ENCODE measurements at places on chromosomes 13 and 19.
A peak's percentile ranks its signal among the peaks of the same experiment; 100 is the strongest.

GRCh38 chr13:25132751-25133390 lies 36.9 kb downstream of the PABPC3 start:
- no peak for DNase-seq

DNA sequence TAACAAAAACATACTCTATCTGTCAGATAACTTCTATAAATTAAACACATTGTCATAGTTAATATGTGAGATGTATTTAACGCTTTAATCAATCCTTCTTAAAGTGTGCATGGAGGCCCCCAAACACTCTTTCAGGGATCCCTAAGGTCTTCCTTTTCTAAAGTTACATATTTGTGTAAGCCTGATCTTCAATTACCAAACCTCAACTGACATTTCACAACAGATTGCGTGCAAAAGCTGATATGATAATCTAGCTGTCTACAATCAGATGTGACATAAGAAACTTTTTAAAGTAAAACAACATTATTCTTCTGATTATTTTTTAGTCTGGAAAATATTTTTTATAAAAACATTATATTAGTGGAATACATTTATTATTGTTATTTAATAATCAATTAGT lies 1850.4 kb downstream of the OLFM4 start:
- no peak for DNase-seq

GRCh38 chr13:25225970-25226369 lies 53.9 kb upstream of the AMER2 start:
- DNase-seq = no peak

DNA sequence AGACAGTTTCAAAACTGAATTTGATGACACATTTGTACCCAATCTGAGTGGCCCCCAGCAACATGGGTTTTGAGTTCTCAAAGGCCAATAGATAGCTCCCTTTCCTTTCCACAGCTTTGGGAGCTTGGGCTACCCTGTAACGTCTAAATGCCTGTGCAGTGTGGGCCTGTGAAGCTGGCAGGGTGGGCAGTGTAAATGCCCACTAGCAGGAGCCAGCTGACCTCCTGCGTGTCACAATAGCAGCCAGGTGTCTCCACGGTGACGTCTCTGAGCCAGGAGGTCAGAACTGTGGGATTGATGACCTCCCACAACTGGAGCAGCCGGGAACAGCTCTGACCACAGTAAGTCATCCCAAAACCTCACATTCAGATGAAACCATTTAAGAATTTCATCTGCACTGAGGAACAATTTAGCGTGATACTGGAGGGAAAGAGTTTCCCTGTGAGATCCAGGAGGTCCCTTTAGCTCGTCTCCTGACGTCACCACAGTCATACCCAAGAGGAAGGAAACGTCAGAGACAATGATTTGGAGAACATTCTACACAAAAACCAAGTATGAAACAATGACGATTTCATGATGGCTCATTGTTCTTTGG lies at the start of gene IPO5:
Gene IPO5 (plus strand): TSS at position 300 of the 595 bp plus-strand sequence. CDS start 23,022 bp downstream, outside the sequence.
- no peak for DNase-seq

DNA sequence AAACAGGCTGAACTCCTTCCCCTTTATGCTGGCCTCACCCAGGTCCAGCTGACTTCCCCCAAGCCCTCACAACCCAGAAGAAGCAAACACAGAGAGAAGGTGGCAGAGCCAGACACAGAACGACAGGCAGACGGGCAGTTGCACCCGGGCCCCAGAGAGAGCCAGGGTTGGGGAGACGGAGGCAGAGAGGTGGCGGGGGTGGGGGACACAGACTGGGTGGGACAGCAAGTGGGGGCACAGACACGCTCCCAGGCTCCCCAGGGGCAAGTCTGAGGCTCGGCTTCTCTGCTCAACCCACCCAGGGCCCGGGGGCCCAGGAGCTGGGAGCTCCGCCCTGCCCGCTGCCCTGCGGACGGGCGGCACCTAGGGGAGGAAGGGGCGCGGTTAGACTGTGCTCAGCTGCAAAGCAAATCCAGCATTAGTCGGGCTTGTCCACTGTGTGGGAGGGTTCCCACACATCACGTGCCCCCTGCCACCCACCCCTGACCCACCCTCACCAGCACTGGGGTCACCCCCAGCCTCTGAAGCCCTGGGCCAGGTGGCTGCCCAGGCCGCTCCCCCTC lies 31.3 kb upstream of the ASF1B start:
- no peak for DNase-seq

DNA sequence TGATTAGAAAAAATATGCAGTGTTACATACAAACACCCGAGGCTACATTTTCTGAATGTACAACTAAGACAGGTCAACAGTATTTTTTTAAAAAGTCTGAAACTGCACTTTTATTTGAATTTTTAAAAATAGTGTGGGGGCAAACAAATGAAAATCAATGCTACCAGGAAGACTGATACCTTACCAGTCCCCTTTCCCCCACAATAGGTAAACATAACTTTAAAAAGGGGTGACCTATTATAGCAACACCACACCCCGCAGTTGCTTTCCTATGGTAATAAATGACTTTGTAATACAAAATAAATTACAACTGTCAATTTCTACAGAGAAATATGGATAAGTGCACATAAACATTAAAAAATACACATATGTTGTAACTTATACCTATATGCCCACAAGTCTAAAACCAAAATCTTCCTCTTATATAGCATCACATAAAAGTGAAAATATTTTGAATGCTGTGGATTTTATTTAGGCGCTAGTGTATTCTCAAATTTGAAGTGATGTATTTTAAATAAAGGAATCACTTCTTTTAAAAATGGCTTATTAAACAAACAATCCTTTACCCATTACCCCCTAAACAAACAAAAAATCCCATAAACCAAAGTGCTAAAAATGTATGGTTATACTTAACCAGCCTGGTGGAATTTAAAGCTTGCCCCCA lies 63.1 kb downstream of the KCNRG start:
- DNase-seq = no peak

DNA sequence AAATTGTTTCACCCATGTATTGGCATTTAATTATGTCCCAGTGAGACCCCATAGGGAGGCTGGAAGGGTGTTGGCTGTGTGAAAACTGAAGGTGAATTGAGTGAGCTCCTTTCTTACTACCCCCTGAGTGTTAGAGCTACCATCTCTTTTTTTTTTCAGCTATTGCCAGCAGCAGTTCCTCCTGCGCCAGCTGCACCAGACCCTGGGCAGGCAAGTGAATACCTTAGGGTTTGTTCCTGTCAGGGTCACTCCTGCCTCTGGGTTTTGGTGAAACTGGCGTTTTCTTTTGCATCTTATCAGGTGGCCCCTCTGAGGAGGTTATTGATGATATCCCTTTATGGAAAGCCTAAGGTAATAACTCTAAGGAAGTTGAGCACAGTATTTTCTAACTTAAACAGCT lies 25.5 kb downstream of the CEACAM8 start:
- no peak for DNase-seq

GRCh38 chr19:18586306-18586705 lies 2.3 kb upstream of the REX1BD start:
- peak; percentile 11 for DNase-seq

GRCh38 chr13:39862900-39863299 lies 207.4 kb downstream of the COG6 start:
- DNase-seq = no peak

- no peak for DNase-seq
Measured at GRCh38 chr13:85565652-85566051, 233.6 kb downstream of the SLITRK6 start.

DNA sequence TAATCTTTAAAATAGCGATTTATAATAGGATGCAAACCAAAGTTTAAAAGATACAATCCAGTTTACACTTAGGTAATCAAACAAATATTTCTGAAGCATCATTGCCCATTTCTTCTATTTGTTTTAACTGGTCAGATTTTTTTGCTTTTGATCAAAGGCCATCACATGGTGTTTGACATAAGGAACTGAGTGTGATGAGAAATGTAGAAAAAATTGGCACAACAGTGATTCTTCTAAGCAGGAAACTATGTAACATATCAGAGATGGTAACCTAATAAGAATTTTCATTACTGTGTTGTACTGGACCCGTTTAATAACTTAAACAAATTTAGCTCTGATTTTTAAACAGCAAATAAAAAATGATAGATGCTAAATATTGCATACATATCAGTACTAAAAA lies 644.7 kb upstream of the KLF12 start:
- no peak for DNase-seq

DNA sequence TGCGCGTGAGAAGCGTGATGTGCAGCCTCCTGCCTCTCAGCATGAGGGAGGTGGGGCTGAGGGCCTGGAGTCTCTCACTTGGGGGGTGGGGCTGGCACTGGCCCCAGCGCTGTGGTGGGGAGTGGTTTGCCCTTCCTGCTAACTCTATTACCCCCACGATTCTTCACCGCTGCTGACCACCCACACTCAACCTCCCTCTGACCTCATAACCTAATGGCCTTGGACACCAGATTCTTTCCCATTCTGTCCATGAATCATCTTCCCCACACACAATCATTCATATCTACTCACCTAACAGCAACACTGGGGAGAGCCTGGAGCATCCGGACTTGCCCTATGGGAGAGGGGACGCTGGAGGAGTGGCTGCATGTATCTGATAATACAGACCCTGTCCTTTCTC lies 8.7 kb downstream of the CD177 start:
- no peak for DNase-seq

Data from C1 segment of cervical spinal cord (tissue), 14 donors.